ENCODE measurements at places on chromosomes 1 and 21.

DNA sequence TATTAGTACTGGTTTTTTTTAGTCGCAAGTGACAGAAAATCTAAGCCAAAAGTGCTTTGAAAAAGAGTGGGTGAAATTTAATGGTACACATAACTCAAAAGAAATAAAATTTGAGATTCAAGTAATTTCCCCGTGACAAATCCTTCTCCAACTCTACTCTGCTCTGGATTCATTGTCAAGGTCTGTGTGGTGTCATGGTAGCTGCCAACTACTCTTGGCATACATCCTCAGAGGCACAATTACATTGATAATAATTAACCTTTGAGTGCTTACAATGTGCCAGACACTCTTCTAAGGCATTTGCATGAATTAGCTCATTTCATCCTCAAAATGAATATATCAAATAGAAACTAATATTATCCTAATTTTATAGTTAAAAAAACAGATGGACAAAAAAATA is 1153.9 kb upstream of the NCAM2 start:
- DNase-seq = no peak

DNA sequence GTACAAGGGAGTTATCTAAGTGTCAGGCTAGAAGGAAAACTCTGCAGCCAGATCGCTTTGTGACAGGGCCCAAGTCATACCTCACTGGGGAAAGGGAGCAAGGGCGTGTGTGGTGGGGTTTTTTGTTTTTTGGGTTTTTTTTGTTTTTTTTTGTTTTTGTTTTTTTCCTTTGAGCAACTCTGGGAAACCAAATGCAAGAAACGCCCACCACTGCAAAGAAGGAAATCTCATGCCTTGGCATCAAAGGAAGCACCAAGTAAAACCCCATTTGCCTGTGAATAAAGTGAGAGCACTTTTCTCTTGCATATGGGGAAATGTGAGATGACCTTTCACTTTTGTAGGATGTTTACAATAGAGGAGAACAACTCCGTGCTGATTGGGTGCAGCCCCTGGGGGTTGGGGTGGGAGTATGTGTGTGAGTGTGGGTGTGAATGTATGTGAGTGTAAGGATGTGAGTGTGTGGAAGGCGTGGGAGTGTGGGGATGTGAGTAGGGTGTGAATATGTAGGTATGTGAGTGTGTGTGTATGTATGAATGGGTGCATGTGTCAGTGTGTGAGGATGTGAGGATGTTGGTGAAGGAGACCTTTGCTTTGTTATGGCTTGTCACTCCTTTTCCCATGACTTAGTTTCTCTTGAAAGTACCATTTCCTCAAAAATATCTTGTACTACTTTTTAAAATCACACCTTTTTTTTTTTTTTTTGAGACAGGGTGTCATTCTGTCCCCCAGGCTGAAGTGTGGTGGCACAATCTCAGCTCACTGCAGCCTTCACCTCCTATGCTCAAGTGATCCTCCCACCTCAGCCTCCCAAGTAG is 34.6 kb downstream of the IL12RB2 start:
- no peak for DNase-seq

DNA sequence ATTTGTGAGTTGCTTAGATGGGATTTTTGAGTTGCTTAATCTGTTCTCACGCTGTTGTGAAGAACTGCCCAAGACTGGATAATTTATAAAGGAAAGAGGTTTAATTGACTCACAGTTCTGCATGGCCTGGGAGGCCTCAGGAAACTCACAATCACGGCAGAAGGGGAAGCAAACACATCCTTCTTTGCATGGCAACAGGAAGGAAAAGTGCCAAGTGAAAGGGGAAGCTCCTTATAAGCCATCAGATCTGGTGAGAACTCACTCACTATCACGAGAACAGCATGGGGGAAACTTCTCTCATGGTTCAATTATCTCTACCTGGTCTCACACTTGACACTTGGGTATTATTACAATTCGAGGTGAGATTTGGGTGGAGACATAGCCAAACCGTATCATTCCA is 10.3 kb downstream of the CLIC6 start:
- DNase-seq = no peak

- DNase-seq = no peak
Observed at GRCh38 chr1:89310976-89311375, 38.3 kb upstream of the GBP5 start.

DNA sequence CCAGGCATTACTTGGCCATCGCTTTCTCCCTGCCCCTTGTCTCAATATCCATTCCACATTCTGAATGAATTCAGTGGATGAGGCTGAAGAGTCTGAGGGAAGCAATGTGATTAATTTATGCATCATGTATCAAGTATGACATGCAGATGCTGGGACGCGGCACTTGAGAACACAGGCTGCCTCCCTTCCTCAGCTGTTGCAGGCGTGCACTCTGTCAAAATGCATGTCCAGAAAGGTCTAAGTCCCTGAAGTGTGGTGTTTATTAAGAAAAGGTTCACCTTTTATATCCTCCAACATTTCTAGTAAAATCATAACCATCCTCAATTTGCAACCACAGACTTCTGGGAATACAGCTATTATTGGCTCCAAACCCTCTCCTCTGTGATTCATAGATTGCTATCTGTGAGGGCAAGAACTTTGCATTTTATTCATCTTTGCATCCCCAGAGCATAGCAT is 22.6 kb upstream of the RAB3GAP2 start:
- no peak for DNase-seq

DNA sequence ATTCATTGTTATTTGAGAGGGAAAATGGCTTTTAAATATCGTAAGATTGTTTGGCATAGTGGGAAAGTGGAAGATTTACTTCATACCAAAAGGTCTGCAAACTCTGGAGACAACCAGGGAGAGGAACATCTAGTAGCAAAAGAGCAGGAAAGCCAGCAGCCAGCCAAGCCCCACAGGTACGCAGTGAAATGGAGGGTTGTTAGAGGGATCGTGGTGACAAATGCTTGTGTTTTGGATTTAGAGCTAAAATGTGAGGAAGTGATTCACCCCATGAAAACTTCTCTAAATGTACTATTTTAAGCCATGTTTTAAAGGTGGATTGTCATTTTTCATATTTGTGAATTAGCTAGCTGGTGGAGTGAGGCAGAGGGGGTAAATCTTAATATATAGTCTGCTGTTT is 69.3 kb downstream of the RPS6KC1 start:
- DNase-seq = no peak
